ENCODE measurements at places on chromosomes 1 and 21.

DNA sequence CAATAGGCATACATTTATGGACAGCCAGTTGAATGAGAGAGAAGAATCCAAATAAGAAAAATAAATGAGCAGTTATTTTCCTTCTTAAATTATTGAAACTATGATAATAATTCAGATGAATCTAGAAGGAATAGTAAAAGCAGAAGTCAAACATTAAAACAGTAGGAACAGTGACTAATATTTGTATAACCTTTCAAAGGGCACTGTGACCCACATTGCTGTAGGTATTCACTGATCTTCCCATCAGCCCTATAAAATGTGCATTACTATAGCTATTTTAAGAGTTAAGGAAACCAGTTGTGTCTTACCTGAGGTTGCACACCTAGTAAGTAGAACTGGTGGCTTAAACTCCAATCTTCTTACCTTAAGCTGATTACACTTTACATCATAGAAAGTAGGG lies 102.8 kb upstream of the ARTN start:
- no peak for DNase-seq

DNA sequence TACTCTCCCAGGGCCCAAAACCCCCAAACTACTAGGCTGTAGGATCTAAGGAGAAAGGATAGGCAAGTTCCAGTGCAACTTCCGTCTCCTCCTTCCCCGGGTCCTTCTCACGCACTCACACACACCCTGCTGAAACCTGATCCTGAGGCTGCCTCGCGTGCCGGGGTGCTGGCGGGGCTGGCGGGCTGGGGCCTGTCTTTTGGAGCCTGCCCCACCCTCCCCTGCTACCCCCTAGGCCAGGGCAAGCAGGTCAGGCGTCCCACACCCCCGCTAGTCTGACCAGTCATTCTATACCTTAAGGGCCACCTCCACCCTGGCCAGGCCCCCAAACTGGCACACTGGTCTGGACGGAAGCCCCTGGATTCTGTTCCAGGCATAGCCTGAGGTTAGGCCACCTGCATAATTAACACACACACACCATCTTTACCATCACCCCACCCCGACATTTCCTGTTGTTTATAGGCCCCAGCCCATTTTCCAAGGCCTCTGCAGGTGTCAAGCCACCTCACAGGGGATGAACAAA lies 48.3 kb upstream of the ARTN start:
- DNase-seq, result no peak

- DNase-seq, result peak; percentile 14
Measured at GRCh38 chr1:47262787-47263413, 30.9 kb upstream of the TAL1 start.

GRCh38 chr1:165228676-165229075 lies 127.8 kb downstream of the LMX1A start:
- DNase-seq, result no peak

DNA sequence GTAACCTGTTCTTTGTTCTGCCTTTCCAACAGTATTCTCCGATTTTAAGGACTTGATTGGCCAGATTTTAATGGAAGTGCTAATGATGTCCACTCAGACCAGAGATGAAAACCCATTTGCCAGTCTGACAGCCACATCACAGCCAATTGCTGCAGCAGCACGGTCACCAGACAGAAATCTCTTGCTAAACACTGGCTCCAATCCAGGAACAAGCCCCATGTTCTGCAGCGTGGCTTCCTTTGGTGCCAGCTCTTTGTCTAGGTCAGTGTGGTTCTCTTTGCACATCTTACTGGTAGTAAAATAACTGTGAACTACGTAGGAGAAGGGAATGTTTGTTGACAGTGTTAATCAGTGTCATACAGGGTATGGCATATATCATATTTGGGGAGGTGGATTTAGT lies 72.7 kb downstream of the UBE4B start:
- no peak for DNase-seq

GRCh38 chr1:91606546-91607078 lies 106.0 kb downstream of the CDC7 start:
- no peak for DNase-seq

- DNase-seq, result no peak
Measured at GRCh38 chr1:3340548-3341235, 113.8 kb upstream of the ARHGEF16 start.

DNA sequence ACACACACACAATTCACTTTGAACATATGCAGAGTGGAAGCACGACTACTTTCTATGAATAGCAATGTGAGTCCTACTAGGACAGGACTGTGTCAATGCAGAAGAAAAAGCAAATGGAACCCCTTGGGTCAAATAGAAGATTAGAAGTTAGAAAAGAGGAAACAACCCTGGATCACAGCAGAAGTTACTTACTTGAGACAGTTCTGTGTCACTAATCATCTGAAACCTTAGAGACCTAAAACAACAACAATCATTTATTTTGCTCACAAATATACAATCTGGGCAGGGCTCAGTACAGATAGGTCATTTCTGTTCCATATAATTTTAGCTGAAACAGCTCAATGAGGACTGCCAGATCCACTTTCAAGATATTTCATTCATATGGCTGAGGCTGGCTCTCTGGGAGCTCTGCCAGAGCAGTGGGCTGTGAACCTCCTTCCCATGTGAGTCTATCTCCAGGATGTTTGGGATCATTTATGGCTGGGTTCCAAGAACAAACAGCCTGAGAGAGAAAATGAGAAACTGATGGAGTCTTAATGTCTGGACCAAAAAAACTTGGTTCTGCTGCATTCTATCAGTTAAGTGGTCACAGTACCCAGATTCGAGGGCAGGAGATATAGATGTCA lies 42.5 kb upstream of the IL10 start:
- no peak for DNase-seq

GRCh38 chr1:4170548-4171340 lies 270.7 kb upstream of the C1orf174 start:
- DNase-seq, result no peak

DNA sequence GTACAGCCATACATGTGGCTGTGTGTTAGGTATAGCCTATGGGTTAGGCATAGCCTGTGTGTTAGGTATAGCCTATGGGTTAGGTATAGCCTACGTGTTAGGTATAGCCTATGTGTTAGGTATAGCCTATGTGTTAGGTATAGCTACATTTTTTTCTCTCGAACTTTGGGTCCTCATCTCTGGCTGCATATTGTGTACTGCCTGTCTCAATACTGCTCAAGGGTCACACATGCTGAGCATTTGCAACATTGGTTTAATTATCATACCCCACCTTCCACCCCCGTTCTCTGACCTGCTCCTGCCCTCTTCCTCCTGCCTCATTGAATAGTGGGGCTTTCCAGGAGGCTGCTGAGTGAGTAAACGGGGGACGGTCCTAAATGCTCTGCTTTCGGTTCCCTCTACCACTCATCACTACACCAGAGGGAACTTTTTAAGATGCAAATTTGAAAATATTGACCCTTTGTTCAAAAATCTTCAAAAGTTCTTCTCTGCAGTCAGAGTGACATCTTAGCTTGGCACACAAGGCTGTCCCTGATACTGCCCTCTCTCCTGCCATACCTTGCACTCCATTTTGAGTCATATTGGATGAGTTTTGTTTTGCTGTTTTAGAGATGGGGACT lies 17.8 kb downstream of the OR2B11 start:
- no peak for DNase-seq

DNA sequence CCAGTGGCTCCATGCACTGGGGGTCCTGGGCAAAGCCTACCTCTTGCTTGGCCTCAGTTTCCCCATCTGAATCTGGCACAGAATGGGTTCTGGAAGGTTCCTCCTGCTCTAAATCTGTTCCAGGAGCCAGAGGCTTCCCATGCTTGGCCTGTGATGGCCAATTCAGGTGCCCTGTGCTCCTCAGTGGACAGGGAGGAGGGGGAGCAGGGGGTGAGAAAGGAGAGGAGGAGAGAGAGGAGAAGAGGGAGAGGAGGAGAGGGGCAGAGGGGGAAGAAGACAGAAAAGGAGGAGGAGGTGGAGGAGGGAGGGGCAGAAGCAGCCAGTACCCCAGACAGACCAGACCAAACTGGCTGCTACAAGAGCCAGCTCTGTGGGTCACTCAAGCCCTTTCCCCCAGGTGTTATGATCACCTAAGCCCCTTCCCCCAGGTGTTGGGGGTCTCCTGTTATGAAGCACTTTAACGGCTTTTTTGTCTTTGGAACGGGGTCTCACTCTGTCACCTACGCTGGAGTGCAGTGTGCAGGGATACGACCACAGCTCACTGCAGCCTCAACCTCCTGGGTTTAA lies 43.7 kb downstream of the TRIM11 start:
- no peak for DNase-seq

- no peak for DNase-seq
Measured at GRCh38 chr21:19981938-19982337, 1016.3 kb upstream of the NCAM2 start.

GRCh38 chr1:10181154-10181553 lies 29.2 kb upstream of the KIF1B start:
- no peak for DNase-seq

DNA sequence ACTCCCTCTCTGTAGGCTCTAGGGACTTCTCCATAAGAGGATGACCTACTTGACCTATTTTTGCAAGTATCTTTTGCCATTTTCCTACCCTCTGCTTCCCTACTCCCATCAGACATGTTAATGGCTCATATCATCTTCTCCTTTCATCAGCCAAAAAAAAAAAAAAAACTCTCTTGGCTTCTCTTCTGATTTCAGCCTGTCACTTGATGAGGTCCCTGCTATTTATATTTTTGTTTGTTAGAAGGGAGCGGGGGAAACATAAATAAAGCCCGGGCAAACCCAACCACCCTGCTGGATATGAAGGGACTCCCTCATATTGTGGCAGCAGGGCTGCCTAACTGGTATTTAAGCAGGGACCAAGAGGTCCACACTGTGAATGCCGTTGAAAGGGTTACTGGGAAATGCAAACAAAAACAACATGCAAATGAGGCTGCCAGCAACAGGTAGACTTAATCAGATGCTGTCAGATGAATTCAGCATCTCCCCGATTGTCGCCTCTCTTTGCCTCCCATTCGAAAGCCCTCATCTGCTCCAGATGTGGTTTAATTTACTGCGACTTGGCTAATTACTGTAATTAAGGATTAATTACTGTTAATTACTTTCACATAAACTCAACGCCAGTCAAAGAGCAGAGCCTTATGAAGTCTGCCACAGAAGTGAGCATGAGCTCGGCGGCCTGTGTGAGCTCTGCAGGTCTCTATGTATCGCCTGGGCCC lies 172.3 kb downstream of the PBX1 start:
- DNase-seq, result no peak

DNA sequence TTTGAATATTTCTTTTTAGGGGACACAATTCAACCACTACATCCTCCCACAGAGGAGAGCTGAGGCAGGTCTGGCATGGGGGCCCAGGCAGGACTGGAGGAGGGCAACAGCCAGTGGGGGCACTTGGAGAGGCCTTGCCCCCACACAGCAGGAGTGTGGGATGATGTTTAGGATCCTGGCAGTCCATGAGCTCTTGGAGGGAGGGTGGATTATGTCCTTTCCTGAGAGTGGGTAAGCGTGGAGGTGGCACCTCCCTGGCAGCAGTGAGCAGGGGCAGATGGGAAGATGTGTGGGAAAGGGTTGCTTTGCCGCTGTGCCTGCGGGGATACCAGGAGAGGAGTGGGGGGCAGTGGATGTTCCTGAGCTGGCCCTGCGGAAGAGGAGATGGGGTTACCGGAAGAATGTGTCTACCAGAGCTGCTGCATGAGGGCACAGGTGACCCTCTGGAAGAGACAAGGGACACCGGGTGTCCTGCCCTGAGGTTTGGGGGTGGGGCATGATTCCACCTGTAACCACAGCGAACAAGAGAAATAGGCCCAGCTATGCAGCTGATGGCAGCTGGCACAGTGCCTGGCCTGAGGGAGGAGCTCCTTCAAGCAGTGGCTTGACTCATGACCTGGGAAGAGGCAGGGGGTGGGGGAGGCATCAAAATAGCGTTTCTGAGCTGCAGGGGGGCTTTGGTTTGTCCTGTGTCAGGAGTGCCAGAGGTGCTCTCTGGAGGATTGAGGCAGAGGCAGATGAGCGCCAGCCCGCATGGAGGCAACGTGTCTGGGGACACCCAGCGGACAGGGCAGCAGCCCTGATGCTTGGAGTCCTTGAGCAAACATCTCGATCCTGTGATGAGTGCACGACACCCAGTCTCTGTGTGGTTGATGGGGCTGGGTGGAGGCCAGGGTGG lies 123.9 kb upstream of the TMPRSS2 start:
- DNase-seq, result no peak
